ENCODE measurements at places on chromosomes 6 and 20.

DNA sequence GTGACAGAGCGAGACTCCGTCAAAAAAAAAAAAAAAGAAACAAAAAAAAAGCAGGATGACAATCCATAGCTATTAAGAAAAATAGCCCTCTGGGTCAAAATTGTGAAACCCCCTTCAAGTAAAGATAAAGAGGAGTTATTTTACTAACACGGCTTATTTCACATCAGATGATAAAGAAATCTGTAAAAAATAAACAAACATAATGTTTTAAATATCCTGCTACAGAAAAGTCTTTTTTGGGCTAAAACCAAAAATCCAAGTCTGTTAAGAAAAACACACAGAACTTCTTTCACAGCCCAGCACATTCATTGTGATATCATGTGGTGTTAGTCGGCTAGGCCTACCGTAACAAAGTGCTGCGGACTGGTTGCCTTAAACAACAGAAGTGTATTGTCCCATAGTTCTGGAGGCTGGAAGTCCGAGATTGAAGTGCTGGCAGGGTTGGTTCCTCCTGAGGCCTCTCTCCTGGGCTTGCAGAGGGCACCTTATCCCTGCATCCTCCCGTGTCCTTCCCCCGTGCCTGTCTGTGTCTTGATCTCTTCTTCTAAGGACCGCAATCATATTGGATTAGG, 239.2 kb upstream of the TAB2 start:
- DNase-seq: no peak

- no peak for DNase-seq
Observed at GRCh38 chr6:157012355-157012754, 235.2 kb downstream of the ARID1B start.

GRCh38 chr6:158545043-158545966, 14.6 kb upstream of the TMEM181 start:
- no peak for DNase-seq

GRCh38 chr20:53706466-53707370, 113.1 kb upstream of the ZNF217 start:
- DNase-seq: no peak

GRCh38 chr6:90304308-90304707, 7.7 kb upstream of the BACH2 start:
- DNase-seq: no peak

DNA sequence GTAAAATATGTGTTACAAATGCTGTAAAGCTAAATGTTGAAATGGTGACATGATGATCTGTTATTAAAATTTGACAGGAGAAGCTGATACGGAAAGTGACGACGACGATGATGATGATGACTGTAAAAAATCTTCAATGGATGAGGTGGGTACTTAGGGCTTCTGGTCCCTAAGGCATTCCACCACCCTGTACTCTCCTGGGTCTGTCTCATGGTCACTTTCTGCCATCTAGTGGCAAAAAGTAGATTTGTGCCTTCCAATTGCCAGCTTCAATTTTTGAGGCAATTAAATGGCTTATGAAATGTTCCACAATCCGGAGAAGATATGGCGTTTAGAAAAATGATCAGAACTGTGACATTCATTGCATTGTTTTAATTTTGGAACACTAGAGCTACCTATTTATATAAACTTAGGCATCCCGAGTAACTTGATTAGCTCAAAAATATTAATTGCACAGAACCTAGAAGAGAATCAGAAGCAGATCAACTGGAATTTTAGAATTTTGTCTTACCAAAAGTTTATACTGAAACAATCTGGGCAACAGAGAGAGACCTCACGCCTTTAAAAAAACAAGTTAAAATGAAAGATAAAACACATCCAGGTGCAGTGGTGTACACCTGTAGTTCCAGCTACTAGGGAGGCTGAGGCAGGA, 346.5 kb upstream of the PLCB4 start:
- no peak for DNase-seq

GRCh38 chr20:35472209-35472608, 16.8 kb downstream of the CEP250 start:
- no peak for DNase-seq

GRCh38 chr6:84521511-84521910, 242.9 kb downstream of the TBX18 start:
- no peak for DNase-seq

DNA sequence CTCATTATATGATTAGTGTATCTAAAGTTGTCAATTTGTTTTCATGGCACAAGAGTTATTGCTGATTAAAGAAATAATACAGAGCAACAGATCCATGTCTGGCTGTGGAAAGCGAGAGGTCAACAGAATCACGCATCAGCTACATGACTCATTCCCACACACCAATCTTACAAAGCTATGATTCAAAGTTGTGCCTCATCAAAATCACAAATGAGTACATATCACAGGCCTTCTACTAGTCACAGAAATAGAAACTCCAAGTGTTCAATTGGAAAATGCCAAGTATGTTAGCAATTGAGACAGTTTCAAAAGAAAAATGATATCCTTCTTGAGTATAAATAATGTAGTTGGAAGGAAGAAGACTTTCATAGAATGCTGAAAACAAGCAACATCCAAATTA, 57.8 kb upstream of the NKAIN2 start:
- no peak for DNase-seq

DNA sequence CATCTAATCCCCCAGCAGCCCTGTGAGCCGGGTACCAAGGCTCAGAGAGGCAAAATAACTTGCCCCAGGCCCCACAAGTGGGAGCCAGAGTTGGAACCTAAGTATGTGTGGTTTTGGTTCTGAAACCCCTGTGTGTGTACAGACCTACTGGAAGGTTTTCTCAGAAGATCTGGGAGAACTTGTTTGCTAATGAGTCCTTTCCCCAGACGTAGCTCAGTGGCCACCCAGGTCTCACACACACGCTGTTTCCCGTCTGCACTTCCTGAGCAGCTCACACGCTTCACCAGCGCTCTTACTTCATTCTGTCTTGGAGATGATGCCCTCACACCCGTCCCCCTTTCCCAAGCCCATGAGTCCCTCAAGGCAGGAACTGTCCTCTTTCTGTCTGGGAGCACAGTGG, 8.2 kb downstream of the CCN5 start:
- DNase-seq: no peak

DNA sequence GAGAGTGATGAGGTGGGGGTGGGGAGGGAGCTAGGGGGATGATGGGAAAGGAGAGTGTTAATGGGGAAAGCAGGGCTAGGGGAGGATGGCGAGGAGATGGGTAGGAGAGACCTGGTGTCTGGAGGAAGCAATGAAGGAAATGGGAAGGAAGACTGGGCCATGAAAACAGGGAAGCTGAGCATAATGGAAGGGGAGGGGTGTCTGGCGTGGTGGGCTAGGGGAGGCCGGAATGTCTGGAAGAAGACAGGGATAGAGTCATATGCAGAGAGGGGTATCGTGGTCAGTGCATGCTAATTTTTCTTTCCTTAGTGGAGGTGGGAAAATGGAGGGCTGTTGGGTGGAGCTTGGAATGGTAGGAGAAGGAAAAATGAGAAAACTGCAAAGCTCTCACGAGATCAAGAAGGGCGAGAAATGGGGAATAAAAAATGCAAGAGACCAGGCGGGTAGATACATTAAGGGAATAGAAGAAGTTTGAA, 423 bp downstream of the KLHDC3 start:
- no peak for DNase-seq

- DNase-seq: no peak
Observed at GRCh38 chr6:12033770-12034169, 21.7 kb downstream of the HIVEP1 start.

DNA sequence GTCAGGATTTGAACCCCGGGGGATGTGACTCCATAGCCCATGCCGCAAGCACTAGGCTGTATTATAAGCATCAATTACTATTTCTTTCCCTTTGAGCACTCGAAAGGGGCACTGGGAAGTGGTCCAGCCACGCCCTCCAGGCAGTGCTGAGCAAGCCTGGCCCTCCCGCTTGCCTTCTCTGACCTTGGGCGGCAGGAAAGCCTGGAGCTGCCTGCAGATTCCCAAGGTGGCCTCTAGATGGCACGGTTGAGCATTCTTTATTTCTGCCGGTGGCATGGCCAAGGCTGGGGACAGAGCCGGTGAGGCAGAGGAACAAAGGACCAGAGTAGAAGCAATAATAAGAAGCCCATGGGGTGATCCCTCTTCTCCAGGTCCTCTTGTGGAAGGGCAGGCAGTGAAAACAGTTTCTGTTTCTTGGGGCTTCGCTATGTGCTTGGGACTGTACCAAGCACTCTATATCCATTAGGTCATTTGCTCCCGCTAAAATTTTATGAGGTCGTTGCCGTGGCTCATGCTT, 32.0 kb downstream of the ARHGAP40 start:
- DNase-seq: no peak

- no peak for DNase-seq
Observed at GRCh38 chr6:2713473-2714110, 37.1 kb downstream of the MYLK4 start.

GRCh38 chr6:143449714-143450452, 612 bp downstream of the ADAT2 start:
- no peak for DNase-seq

DNA sequence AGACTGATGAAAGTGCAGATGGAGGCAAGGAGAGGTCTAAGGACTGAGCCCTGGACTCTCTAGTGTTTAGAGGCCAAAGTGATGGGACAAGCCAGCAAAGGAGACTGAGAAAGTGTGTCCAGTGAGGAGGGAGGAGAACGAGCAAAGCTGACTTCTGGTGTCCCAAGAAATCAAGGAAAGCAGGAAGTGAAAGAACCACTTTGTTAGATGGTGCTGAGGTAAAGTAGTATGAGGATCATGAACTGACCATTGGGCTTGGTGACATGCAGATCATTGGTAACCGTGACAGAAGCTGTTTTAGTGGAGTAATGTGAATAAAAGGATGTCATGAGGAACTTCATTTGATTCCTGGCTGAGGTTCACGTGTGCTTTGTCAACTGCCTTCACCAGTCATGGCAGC, 108.4 kb downstream of the SLX4IP start:
- DNase-seq: no peak

- DNase-seq: no peak
Observed at GRCh38 chr6:166494757-166495486, 91.6 kb downstream of the RAMACL start.

DNA sequence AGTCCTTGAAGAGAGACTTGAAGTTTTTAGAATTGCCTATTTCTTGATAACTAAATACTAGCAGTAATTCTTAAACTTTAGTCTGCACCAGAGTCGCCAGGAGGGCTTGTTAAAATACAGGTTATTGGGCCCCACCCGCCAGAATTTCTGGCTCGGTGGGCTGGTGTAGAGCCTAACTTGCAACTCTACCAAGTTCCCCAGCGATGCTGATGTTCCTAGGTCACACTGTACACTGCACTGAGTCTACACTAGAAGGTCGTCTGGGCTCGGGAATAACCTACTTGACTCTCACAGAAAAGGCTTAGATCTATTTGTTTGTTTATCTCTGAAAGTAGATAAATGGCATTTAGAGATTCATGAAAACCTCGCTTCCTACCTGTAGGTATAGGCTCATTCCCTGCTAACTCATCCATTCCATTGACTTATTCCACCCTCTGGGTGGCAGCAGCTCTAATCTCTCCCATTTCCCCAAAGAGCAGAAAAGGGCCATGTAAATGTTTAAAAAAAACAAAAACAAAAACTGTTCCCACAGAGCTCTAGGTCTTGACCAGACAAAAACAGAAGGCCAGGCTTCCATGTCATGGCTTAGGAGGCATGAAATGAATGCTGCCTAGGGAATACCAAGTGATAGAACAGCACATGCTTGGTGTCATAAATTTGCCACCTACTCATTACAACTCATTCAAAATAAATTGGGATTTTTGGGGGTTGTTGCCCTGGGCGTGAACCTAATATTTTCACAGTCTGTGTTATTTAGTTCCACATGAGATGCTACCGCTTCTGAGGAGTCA, 292.1 kb downstream of the ADGB start:
- DNase-seq: no peak

- no peak for DNase-seq
Observed at GRCh38 chr20:14951707-14952418, 614.5 kb upstream of the FLRT3 start.

DNA sequence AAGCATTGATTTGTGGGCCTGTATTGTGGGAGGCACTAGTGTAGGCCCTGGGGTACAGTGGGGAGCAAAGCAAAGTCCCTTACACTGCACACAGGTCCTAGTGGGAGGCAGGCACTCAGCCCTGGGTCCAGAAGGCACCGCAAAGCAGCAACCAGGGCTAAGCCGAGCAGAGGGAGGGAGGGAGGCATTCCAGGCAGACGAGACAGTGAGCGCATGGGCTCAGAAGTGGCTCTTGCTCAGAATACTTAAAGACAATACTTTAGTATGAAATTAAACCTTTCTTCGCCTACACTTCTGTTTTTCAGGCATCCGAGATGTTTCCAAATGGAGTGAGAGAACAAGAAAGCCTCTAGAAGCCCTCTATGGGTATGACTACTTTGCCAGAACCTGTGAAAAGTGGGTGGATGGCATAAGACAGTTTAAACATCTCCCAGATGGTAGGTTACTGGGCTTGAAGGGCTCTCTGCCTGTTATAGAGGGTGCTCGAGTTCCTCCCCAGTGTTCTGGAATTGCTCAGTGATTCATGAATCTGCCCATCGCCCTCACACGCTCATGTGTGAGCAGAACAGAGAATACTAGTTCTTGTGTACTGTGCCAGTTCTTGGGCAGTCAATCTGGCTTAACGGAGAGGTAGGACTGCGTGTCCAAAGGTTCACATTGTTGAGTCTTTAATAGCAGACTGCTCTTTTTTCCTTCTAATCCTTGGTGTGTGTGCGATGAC, 18.7 kb downstream of the BPHL start:
- DNase-seq: no peak

DNA sequence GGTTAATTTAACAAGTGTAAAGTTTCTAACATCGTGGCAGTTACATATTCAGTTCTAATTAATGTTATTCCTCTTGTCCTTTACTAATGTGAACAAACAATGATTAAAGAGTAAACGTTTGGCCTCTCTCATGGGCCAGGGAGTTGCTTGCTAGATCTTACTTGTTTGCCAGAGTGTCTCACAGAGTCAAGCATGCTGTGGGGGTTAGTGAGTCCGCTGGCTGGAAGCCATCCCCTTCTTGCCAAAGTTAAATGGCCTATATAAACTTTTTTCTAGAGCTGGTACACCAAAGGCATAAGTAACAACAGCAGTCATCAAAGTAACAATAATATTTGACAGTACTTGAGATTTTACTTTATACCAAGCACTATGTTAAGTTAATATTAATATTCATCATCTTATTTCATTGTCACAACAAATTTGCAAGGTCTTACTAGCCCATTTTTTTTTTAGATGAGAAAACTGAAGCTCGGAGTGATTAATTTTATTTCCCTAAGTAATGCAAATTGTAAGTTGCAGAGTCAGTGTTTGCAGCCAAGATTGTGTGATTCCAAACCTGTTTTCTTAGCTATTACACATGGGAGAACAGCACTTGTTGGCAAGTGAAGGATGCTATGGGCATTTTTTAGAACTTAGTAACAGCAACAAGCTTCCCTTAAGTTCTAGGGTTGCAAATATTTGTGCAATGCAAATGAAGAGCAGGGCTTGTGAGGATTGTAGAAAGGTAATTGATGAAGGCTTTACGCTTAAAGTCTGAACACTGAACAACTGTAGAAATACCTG, 224.5 kb downstream of the RFPL4B start:
- DNase-seq: no peak

DNA sequence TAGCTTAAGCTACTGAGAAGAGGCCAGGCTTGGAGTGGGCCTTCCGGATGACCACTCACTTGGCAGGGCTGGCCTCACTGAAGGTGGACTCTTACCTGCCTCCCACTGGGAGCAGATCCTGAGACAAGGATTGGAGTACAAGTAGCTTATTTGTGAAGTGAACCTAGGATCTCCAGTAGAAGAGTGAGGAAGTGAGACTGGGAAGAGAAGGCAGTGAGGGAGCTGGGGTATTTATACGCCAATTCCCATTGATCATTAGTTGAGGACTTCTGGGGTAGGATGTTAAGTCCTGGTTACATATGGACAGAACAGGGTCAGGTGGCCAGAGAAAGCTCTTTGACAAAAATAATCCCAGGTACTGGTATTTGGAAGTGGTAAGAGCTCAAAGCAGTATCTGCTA, 32.3 kb upstream of the RNF24 start:
- no peak for DNase-seq
